ENCODE measurements at places on chromosomes 6 and 20.

- DNase-seq = no peak
Observed at GRCh38 chr6:75460681-75461080, 32.9 kb downstream of the FILIP1 start.

GRCh38 chr6:133916650-133917151, 27.8 kb downstream of the TCF21 start:
- DNase-seq = peak; percentile 75

DNA sequence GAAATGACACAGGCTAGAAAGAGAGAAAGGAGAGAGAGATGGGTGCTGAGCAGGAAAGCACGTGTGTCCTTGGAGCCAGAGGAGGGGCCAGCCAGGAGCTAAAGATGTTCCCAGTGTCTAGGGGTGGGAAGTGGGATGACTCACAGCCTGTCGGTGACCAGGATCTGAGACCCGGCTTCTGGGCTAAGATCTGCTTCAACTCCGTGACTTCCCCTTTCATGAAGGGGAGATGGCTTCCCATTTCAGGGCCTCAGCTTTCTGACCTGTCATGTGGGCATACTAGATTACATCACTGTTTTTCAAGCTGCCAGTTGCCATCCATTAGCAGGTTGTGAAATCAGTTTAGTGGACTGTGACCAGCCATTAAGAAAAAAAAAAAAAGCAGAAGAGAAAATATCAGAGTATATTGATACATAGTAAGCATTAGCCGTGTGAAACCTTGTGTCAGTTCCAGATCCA, 5.4 kb downstream of the TGM3 start:
- no peak for DNase-seq

DNA sequence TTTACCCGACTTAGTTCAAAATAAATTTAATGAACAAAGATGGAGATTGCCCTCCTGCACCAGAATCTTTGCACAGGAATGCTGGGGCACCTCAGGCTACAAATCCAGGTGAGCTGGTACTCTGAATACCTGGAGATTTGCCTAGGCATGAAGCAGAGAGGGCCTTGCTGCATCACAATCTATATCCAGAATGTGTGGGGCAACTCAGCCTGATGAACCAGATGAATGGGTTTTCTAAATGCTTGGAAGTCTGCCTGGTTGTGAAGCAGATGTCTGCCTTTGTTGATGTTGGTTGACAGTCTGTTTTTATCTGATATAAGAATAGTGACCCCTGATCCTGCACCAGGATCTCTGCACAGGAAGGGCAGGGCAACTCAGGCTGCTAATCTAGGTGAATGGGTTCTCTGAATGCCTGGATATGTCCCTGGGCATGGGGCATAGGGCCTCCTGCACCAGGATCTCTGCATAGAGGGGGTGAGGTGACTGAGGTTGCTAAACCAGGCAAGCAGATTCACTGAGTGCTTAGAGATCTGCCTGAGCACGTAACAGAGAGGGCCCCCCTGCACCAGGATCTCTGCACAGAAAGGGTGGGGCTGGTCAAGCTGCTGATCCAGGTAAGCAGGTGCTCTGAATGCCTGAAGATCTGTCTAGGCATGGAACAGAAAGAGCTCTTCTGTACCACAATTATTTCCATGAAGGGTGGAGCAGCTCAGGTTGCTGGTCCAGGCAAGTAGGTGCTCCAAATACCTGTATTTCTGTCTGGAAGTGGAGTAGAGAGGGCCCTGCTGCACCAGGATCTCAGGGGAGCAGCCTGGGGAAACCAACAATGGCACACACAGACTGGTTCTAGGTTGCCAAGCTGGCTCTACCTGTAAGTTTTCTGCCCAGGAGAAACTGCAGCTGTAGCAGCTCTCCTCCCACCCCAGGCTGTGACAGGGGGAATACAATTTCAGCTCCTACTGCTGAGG, 437.5 kb downstream of the MMUT start:
- DNase-seq = no peak

DNA sequence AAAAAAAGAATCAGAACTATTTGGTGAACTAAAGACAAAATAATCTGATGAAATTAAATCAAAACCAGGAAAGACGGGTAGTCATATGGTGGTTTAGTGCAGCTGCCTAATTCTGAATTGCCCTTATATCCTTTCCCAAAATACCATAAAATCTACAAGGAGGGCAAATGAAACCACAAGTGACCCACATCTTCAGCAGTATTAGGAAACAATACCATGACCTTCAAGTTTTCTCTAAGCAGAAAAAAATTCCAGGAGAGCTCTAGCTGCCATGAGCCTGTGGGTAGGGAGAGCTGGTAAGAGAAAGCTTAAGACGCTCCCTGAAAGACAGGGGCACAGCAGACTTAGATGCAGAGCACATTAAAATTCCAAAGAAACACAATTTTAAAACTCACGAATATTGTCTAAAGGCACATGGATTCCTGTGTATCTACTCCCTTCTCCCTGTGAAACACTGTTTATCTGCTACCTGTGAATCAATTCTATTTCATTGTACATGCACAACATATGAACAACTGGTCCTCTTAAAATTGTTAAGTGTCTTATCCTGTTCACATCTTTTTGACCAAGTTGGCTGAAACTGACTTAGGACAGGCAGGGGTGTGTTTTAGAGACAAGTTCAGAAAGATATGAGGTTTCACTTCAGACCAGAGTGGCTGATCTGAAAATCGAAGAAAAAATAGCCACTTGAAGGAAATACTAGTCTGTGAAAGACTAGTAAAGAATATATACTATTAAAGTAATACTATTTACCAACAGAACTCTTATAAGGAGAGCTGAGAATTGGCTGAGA, 153.6 kb upstream of the SHLD1 start:
- DNase-seq = no peak

- DNase-seq = no peak
Observed at GRCh38 chr20:40276301-40276700, 412.7 kb downstream of the MAFB start.

DNA sequence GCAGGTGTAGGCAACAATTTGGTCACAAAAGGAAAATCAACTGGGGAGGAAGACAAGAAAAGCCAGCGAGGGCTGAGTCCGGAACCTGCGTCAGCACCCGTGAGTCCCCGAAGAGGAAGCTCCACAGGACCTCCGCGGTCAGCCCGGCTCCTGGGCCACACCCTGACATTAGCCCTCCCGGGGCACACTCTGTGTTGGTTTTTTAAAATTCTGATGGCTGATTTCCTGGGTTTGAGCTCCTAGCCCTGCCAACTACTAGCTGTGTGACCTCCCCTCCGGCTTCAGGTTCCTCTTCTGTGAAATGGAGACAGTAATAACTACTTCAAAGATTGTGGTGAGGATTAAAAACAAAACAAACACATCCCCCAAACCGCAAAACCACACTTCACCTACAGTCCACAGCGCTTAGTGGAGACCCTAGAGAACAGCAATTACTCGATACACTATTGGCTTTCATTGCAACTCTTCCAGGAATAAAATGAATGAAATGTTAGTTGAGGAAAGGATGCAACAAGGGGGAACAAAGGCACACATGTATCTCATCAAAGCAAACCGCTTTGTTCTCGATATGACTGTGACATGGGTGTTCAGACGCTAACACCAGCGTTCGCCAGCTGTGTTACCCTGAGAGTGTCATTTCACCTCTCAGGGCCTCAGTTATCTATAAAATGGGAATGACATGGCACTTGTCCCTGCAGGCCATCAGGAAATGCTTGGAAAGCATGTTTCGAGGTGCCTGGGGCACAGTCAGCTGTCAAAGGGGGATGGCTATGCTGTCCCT, 985 bp downstream of the ZBP1 start:
- DNase-seq = no peak

DNA sequence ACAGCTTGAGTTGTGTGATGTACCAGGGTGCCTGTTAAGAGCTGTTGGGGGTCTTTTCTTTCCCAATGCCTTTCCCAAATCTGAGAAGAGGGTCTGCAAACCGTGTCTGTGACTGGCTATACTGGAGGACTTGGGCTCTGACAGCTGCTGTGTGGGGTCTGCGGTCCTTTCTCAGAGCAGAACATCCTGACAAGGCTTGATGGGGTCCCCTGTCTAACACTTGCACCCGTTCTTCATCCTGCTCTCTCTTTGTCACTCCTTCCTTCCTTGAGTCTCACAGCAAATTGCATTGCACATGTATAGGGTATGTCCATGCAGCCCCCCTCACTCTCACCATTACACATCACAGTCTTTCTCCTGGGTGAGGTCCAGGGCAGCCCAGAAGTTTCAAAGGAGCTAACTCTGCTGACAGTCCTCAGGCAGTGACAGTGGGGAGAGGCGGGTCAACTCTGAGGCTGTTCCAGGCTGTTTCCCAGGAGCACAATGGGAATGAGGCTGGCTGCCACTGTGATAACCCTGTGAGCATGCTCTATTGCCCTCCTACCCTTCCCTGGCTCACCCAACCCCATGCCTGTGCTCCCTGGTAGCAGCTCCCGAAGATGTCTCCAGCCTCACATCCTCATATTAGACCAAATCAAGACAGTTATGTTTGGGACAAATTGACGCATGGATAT, 163.2 kb upstream of the GGTLC1 start:
- no peak for DNase-seq

GRCh38 chr6:43040542-43041257, 13.0 kb downstream of the CUL7 start:
- no peak for DNase-seq

DNA sequence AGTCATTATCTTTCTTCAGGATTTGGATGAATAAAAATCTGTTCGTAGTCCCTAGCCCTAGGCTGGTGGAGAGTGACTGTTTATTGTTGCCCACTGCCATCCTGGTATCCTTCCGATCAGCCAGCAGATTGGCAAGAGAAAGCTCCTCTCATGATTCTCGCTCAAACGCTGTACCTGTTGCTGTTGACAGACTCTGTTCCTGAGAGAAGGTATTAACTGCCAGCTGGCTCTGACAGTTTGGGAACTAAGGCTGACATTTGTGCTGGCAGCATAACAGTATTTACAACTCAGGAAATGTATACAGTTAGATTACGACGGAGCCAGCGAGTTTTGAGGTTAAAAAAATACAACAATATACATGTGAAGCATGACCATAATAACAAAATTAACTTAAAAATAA, 674.5 kb downstream of the PRKN start:
- no peak for DNase-seq

- no peak for DNase-seq
Observed at GRCh38 chr6:17204533-17204932, 76.6 kb upstream of the RBM24 start.

DNA sequence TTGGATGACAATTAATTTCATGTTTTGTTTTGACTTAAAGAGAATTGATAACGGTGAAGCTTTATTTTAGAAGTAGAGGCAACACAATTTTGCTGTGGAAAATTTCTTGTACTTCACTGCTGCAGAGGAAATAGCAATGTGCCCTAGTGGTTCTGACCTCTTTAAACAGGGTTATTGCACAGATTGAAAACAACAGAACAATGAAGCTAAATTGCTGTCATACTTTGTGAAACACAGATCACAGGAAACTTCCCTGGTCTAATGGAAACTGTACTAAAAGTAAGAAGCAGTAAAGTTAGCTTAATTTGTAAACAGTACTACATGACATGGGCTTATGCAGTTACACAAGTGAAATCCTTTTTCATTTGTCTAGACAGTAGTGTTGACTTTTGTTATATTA, 31.3 kb downstream of the OR2A4 start:
- no peak for DNase-seq

GRCh38 chr6:33770124-33770832, 18.7 kb downstream of the LEMD2 start:
- no peak for DNase-seq

DNA sequence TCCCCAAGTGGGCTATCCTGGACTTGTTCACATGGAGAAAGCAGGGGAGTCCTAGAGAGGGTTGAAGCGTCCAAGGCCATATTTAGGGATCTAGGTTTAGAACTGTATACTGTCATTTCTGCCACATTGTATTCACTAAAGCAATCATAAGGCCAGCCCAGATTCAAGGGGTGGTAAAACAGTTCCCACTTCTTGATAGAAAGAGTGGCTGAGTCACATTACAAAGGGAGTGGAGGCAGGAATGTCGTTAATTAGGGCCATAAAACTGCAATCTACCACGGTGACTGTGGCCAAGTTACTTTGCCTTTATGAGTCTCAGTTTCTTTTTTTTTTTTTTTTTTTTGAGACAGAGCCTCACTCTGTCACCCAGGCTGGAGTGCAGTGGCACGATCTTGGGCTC, 7.4 kb upstream of the UBR2 start:
- DNase-seq = no peak

DNA sequence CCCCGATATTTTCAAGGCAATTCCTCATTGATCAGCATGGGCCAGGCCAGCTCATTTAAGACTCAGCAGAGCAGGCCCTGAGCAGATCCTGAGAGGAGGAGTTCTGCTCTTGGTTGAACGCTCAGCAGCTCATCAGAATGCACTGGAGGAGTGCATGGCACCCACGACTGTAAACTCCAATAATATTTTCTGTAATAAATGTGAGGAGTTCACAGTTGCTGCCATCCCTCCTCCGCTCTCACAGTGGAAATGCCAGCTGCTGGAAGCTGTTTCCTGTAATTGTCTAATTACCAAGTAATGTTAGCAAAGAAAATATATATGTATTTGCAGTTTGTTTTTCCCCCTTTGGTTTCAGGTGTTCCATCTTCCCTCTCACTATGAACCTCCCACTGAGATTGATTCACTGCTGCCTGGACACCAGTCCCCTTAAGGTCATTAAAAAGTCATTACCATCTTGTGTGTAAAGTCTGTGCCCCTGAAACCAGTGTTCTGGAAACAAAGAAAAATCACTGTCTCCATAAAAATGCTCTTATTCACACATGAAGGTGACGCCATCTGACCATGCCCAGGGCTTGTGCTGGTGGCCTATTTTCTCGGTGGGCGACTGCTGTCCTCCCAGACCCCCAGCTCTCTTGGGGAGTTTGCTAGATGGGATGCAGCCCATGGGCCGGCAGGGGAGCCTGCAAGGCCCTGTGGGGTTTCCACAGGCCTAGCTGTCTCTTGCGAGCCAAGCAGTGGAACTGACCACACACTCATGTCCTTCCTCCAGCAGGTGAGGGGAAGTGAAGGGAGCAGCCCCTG, 374.2 kb downstream of the ZFAND3 start:
- DNase-seq = peak; percentile 77

DNA sequence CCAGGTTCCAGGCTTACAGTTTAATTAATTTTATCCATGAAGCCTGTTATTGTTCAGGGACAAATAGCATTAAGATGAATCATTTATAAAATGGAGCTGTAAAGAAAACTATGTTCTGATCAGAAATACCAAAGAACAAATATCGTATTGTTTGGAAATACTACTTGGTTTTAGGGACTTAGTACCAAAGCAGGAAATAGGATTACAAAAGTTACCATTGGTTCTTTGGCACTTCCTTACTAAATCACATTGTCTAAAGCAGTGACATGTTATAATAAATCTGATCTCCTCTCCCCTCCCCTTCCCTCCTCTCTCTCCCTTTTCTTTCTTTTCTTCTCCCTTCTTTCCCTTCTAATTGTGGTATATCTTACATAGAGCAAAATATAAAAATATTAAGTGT, 29.6 kb downstream of the CRYBG1 start:
- DNase-seq = no peak

GRCh38 chr6:101909366-101909765, 515.9 kb downstream of the GRIK2 start:
- no peak for DNase-seq

All from COR-L47 (cell line).